ENCODE measurements at places on chromosomes 2 and 18.

GRCh38 chr2:43121580-43122314, 104.7 kb downstream of the ZFP36L2 start:
- DNase-seq, result no peak

DNA sequence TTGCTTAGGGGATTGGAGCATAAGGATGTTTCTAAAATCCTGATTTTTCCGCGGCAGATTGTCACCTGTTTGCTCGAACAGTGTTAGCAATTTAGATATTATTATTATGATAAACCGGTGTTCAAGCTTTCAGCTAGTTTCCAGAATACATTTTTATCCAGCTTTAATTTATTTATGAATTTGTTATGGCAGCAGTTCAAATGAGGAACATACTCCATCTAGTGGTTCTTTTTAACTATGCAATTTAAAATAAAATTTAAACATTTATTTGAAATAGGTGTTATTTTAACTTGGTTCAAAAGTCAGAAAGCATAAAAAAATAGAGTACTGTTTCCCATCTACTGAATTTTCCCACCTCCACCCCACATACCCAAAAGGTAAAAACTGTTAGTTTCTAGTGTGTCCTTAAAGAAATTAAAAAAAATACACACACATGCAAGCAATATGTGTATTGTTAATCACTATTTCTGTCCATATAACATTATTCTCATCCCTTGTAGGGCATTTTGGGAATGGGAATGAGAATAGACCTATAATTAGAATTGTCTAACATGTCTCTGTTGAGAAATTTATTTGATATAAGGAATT, 23.2 kb downstream of the ACOXL start:
- DNase-seq, result no peak

DNA sequence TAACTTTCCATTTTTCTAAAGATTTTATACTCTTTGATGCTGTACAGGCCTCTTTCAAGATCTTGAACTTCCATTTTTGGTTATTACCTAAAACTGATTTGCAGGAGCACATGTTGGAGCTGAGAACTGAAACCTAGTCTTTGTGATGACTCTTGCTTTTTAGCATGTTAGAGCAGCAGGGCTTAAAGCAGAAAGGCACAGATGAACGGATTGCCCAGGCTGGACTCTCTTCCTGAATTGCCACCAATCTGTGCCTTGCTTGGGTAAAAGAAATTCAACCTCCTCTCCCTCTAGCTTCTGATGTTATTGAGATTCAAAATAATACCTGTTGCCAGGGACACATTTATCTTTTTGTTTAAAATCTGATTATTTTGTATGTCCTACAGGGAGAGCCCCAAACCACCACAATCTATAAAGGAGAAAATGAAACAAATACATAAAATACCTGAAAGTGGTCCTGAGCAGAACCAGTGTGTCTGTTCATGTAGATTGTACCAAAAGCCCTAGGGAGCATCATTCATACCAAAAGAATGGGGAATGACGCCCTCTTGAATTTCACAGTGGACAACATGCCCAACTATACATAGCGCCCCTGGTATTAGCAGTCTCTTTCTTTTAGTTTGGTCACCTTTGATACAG, 277.0 kb upstream of the MAP2 start:
- DNase-seq, result no peak

GRCh38 chr2:194672994-194673393, 984.0 kb upstream of the SLC39A10 start:
- no peak for DNase-seq

- DNase-seq, result no peak
These were observed 65.4 kb downstream of the CRACDL start for GRCh38 chr2:98870516-98871158.

DNA sequence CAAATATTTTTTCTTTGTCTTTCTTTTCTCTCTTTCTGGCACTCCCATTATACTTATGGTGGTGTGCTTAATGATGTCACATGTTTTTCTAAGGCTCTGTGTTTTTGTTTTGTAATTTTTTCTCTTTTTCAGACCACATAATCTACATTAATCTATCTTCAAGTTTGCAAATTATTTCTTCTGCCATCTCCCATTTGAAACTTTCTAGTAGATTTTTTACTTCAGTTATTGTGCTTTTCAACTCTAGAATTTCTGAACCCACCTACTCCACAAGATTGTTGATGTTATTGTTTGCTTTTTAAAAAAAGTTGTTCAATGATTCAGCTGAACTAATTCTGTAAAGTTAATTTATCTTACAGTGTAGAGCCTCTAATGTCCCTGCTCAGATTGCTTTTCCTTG, 121.4 kb downstream of the SCN3A start:
- no peak for DNase-seq

DNA sequence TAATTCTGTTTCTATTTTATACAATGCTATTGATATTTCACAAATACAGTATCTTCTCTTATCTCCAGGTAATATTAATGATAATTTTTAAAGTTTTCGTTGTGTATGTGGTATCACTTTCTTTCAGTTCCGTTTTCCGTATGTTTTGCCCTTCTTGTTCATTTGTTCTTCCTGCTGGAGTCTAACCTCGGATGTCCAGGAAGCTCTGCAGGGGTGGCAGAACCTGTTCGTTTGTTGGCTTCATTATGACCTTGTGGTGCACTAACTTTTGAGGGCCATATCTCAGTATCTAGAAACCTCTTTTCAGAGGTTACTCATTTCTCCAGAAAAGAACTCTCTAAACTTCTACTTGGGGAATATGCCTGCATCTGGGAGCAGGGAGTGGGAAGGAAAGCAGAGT, 134.5 kb downstream of the NBAS start:
- no peak for DNase-seq

GRCh38 chr2:125698280-125698679, 957.7 kb upstream of the GYPC start:
- DNase-seq, result no peak

- DNase-seq, result no peak
These were observed 461.0 kb upstream of the MEX3C start for GRCh38 chr18:51658436-51658835.

GRCh38 chr2:189300916-189301315, 121.4 kb upstream of the COL5A2 start:
- DNase-seq, result peak; percentile 24

DNA sequence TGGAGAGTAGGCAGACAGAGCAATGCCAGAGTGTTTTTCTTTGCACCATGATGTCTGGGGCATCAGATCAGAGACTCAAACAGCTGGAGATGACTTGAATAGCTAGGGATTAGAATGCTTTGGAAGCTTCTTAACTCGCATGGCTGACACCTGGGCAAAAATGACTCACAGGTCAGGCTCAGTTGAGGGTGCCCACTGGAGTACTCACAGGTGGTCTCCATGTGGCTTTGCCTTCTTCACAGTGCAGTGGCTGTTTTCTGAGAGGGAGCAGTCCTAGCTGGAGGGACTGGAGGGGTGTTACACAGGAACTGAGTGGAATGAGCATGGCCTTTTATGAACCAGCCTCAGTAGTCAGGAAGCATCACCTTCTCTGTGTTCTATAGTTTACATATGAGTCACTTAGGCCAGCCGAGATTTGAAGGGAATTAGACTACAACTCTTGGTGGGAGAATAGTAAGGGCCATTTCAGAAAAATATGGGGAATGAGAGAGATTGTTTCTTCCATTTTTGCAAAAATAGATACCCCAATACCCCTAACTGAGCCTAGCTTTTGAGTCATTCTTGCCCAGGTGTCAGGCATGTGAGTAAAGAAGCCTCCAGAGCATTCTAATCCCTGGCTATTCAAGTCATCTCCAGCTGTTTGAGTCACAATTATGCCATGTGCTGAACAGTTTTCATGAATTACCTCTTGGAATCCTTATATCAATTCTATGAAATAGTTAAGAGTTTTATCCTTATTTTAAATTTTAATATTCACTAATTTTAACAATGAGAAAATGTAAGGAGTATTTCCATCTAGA, 7.1 kb upstream of the PPP1R1C start:
- DNase-seq, result no peak

DNA sequence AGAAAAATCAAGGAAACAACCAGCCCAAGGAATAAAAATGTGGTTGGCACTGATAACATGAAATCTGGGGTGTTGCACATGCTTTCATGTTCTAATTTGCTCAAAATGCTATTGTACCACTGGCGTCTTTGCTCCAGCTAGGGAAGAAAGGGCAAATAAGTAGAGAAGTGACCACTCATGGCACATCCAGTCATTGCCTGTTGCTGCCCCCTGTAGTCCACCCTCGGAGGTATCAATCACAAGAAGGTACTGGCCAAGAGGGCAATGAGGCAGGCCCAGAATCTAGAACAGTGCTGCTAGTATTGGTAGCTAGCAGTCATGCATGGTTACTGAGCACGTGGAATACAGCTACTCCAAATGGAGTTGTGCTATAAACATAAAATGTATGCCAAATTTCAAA, 213.4 kb downstream of the CDCA7 start:
- no peak for DNase-seq

Data from stimulated activated CD4-positive, alpha-beta T cell treated with anti-CD3 and anti-CD28 coated beads, TNF-alpha, amount 100 ng/mL, for 48 hours (primary cell).